Stimulated activated CD8-positive, alpha-beta memory T cell treated with anti-CD3 and anti-CD28 coated beads, Interleukin-12 subunit alpha, Interleukin-12 subunit beta, amount 100 ng/mL, for 4 hours (primary cell): ENCODE measurements at places on chromosomes 2 and 18.

GRCh38 chr2:28678175-28678855 lies 73.3 kb upstream of the PPP1CB start:
- DNase-seq, result no peak

DNA sequence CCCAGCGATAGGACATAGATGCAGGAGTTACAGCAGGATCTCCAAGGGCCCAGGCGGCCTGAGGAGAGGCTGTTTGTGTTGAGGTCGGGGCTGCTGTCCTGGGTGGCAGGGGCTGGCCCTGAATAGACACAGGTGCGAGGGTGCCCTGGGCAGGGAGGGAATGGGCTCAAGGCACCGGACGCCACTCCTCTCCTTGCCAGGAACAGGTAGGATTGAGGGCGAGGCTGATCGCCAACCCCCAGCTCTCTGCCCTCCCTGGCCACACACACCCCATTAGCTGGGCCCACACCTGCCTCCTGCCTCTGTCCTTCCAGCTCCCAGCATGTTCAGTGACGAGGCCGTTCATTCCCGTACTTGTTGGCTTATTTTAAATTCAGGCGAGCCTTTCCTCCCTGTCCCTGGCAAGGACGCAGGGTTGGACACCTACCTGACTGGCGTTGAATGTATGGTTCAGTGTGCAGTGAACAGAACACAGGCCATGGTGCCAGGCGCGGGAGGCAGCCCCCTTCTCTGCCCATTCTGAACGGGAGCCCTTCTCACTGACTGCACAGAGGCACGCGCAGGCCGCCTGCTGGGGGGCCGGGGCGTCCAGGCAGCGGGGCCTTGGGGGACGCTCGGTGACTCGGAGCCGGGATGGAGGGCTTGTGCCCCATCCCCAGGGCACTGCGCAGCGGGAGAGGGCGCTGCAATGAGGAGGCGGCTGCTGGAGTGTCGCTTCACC lies 41.3 kb upstream of the SNED1 start:
- no peak for DNase-seq

- DNase-seq, result no peak
Measured at GRCh38 chr2:146701183-146701582, 1143.6 kb upstream of the ACVR2A start.

DNA sequence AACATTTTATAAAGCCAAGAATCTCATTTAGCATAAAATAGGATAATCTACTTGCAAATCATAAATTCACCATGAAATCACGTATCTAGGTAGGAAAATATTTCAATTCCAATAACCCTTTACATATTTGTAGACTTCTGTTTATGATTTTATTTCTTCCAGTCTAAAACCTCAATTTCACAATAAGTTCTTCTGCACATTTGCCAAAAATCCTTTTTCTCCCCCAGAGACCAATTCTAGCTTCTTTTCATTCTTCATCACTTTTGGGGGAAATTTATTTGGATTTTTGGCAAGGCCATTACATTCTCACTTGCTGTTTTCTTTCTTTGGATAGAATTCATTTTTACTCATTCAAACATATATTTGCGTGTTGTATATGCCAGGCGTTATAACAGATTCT lies 86.8 kb downstream of the SPRED2 start:
- no peak for DNase-seq

- DNase-seq, result no peak
Measured at GRCh38 chr18:42578792-42579191, 536.7 kb downstream of the RIT2 start.

DNA sequence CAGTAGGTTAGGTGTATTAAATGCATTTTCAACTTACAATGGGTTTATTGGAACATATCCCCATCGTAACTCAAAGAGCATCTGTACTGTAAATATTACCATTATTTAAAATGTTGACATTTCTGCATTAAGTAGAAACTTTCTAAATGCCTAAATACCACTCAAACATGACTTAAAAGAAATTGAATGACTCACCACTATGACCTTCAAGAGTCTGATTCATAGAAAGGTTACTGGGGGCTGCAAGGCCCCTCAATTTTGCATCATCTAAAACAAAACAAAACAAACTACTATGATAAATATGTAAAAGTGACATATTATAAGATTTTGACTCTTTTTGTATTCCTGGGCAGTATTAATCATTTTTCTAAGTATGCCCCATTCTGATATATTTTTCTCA lies 7.6 kb downstream of the WDR35 start:
- no peak for DNase-seq
